Stimulated activated CD4-positive, alpha-beta T cell treated with anti-CD3 and anti-CD28 coated beads, Interleukin-2, amount 100 ng/mL, for 48 hours (primary cell): ENCODE measurements at places on chromosomes 6 and 20.

DNA sequence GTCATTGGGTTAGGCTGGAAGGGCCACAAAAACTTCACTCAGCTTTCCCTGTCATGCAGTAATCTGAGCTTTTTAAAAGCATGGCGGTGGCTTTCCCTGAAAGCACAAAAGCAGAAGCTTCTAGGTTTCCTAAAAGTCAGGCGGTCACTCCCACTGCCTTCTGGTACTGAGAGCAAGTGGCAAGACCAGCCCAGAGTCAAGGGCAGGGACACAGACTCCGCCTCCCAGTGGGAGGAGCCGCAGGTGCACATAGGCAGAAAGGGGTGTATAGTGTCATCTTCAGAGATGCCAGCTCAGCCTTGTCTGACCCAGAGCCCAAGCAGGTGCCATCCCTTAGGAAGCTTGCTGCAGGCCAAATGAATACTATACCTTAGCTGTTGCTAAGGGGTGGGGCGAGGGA is 18.0 kb upstream of the PACSIN1 start:
- DNase-seq: no peak

- DNase-seq: no peak
Observed at GRCh38 chr6:3340894-3341293, 82.1 kb downstream of the PSMG4 start.

DNA sequence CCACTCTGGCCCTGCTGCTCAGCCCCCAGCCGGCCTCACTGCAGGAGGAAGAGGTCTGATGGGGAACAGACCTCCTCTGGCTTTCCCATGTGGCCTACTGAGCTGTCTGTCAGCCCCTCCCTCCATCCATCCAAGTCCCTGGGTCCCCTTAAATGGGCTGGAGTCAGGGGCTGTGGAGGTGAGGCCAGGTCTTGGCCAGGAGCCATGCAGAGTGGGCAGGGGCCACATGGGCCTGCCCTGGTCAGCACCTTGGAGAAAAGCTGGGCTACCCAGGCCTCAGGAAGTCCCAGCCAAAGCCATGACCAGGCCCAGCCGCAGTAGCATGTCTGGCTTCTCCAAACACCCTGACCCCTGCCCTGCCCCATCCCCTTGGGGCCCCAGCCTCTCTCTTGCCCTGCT is 6.3 kb downstream of the SPDEF start:
- no peak for DNase-seq

DNA sequence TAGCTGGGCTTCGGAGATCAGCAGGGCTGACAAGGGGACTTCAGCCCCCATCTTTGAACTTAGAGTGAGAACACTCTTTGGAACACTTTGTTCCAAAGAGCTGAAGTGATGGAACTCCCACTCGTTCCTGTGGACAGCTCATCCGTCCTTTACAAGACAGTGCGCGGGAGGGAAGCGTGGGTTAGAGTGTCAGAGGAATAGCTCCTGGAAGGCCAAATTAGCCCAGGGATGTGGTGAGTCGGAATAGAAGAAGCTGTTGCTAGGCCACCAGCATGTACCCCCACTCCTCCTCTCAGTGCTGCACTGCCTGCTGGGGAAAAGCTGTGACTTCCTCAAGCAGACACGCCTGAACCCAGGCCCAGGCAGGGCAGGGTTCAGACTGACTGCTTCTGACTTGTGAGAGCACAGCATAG is 1.7 kb downstream of the SDCBP2 start:
- DNase-seq: no peak

DNA sequence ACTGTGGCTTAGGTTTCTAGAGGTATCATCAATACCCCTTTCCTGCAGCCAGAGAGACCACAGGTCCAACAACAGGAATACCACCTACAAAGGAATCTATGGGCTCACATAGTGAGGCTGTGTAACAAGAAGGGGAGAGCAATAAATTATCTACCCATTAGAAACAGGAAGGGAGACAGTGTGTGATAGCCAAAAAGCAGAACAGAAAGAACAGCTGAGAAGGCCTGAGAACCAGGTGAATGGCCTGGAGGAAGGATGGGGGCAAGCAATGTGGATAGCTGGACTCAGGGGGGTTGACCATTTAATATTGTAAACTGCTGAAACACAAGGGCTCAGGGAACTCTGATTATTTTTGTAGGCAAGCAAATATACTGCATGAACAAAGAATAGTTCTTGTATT is 628.2 kb downstream of the COL12A1 start:
- DNase-seq: no peak

- DNase-seq: no peak
Observed at GRCh38 chr6:108556250-108556649, 4.5 kb upstream of the FOXO3 start.

DNA sequence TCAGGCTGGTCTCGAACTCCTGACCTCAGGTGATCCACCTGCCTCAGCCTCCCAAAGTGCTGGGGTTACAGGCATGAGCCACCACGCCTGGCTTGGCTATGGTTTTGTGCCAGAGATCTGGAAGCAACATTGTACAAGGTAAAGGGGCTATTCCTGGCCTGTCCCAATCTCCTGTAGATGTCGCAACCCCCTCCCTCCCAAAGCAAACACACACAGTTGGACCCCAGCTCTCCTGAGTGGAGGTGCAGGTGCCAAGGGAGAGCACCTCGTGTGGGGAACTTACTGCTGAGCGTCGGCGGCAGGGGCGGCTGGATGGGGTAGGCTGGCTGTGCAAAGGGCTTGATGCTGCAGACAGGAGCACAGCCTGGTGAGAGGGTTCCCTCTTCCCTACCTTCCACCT is 8.8 kb downstream of the RPL10A start:
- DNase-seq: no peak

DNA sequence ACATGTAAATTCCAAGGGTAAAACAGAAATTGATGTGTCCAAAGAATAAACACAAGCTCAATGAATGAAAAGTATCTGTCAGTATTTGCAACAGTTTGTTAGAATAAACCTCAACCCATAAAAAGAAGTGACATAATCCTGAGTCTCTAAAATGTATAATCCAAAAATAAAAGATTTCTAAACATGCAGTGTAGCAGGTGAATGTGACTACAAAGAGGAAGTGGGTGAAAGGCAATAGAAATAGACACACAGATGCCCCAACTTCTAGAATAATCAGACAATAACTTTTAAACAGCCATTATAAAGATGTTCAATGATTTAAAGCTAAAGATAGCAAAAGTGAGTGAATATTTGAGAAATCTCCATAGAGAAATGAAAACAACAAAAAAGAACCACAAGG is 1009.2 kb upstream of the GJE1 start:
- DNase-seq: no peak

- DNase-seq: no peak
Observed at GRCh38 chr6:12886961-12887775, 170.6 kb downstream of the PHACTR1 start.

DNA sequence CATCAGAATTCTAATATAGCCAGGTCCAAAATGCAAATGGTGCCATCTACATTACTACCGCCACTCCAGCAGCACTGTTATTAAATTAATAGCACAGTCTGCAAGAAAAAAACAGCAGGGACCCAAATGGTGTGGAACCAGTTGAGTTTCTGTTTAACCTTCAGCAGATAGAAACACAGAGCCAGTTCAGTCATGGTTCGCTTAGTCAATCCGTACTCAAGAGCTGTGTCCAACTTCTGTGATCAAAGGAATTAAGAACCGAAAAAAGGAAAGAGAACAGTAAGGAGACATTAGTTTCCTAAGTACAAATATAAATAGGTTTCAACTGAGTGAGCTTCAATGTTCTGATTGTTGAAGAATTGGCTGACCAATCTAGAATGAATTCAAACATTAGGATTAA is 107.7 kb downstream of the TRDN start:
- DNase-seq: no peak

DNA sequence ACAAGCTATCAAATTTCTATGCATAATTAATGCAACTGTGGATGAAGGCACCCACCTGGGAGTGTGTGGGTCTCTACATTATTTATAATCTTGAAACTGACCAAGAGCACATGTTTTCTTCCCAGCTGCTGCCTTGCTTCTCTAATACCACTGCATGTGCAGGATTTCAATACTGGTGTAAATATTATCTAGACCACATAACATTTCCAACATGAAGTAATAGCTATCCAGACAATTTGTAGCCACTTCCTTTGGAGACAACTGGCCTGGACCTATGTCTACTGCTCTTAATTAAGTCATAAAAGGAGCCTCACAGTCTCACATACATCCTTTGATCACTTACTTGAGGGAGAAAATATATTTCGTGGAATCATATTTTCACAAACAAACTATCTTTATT is 180.7 kb downstream of the HIVEP2 start:
- no peak for DNase-seq

- no peak for DNase-seq
Observed at GRCh38 chr20:45470937-45471336, 1.4 kb downstream of the WFDC2 start.

GRCh38 chr6:37077905-37078296 is 72.4 kb downstream of the FGD2 start:
- no peak for DNase-seq

- DNase-seq: no peak
Observed at GRCh38 chr6:165220045-165220444, 89.4 kb downstream of the C6orf118 start.

GRCh38 chr6:16031278-16031981 is 97.5 kb upstream of the MYLIP start:
- no peak for DNase-seq

- no peak for DNase-seq
Observed at GRCh38 chr6:21109391-21110178, 484.0 kb upstream of the SOX4 start.

DNA sequence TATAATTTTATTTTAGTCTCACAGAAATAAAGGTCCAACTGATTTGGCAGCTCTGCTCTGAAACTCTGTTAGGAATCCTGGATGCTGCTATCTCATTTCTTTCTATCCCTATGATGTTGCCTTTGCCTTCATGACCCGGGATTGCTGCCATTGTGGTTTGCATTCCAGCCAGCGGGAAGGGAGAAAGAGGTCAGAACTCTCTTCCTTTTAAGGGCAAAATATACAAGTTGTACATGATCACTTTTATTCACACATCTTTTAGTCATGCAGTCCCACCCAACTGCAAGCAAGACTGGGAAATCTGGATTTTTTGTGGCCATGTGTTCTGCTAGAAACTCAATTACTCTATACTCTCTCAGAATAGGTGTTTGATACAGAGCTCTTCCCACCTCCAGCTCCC is 263.1 kb upstream of the ZFP64 start:
- no peak for DNase-seq

GRCh38 chr6:13354331-13355042 is 26.1 kb upstream of the TBC1D7 start:
- DNase-seq: no peak

DNA sequence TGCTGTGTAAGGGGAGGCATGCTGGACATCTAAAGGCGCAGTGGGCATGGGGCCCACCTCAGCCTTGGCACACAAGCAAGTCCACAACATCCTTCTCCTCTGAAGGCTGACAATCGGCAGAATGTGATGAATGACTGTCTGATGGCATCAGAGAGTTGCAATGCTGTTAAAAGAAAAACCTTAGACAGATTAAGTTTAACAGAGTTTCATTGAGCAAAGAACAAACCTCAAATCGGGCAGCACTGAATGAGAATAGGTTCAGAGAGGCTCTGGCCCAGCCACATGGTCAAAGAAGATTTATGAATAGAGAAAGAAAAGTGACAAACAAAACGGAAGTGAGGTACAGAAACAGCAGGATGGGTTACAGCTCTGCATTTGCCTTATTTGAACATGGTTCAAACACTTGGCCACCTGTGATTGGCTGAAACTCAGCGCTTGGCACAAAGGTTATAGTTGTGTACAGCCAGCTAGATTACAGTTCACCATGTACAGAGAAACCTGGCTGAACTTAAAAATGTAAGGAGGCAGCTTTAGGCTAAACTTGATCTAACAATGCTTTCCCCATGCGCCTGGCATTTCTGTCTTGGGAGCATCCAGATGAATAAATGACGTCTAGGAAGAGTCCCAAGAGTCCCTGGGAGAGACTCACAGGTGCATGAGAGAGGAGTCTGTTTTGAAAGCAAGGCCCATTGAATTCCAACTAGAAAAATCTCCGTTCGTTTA is 98.3 kb upstream of the IYD start:
- no peak for DNase-seq

DNA sequence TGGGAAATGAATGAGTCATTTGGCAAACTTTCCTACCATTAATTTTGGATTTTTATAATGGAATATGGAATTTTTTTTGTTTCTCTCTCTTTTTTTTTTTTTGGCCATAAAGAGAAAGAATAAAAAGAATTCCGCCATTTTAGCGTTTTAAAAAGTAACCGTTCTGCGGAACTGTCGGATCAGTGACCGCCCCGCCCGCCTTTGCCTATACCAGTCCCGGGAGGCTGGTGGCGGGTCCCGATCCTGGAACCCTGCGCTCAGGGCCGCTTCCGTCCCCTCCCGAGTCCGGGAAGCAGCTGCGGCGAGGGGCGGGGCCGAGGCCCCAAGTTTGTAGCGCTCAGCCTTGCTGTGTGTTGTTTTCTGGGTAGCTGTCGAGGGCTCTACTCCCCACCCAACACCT is 609 bp downstream of the L3MBTL1 start:
- DNase-seq: no peak

DNA sequence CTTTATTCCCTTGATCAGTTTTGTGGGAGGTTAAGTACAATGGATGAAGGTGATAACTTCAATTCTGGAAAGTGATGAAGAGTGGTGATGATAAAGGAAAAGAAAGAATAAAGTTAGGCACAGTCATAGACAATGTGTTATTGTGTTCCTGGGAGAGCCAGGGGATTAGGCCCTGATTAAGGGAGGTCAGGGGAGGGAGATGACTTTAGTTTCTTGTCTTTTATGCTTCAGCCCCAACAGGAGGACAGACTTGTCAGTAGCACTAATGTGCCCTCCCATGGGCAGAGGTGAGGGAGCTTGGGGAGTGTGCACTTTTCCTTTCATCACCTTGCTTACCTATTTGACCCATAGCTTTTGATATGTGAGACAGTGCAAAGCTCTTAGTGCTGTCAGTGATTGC is 115.7 kb downstream of the CD109 start:
- DNase-seq: no peak

- no peak for DNase-seq
Observed at GRCh38 chr6:14682812-14683211, 563.1 kb upstream of the JARID2 start.

DNA sequence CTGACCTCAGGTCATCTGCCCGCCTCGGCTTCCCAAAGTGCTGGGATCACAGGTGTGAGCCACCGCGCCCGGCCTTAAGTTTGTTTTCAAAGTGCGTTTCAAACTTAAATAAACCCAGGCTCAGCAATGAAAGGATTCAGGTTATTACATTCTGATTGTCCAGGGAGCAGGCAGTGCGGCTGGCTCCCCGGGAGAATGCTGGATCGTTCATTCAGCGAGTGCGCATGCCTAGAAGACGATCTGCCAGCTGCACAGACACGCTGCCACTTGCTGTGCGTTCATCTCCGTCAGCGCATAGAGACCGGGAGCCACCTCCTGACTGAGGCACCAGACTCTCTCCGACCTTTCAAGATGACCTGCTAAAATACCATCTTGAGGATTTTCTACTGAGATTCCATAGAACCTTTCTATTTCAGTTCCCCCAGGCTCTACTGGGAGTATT is 163.9 kb upstream of the ZNF217 start:
- no peak for DNase-seq

DNA sequence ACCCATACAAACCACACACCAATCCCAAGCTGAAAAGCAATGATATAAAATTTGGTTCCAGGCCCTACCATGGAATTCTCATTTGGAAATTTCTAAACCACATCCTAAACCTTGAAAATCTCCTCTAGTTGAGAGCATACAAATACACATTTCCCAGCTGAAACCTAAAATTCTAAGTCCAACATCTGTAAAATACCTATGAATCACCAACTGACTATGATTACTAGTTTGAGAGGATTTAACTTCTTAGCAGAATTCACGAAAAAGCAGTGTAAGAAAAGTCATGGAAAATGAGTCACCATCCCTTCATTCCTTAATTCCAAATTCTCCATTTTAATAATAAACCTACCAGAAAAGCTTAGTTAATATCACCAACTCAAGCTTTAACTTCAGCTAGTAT is 15.4 kb downstream of the RANBP9 start:
- no peak for DNase-seq
